ENCODE measurements at places on chromosomes 3 and 15.

- no peak for ATAC-seq
These were observed 23.4 kb downstream of the AMOTL2 start for GRCh38 chr3:134350861-134351311.

DNA sequence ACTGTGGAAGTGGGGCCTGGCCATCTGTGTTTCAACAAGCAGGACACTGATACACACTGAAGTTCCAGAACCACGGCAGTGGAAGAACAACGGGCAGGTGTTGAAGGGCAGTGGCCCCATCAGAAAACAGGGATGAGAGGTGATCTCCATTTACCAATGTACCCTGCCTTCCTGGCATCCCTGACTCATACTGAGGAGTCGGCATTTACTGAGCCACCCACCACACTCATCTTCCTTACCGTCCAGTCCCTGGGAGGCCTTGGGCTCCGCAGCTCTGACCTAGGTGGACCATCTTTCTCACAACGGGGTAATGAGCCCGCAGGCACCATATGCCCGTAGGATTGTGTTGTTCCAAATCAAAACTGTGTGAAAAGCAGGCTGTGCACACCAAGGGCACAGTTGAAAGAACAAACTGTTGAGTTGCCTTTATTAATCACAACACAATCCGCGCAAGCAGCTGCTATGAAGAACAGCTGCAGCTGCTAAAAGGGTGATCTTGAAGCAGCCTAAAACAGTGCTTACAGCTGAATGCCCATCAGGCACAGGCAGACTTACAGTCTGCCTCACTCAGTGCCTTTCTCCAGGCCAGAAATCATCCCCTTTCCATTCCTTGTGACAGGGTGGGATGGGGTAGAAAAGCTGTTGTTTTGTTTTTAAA, 12.9 kb downstream of the MB21D2 start:
- no peak for ATAC-seq

GRCh38 chr15:75228787-75229186, 27.1 kb downstream of the C15orf39 start:
- no peak for ATAC-seq

- ATAC-seq, result no peak
These were observed 155.7 kb downstream of the IGF1R start for GRCh38 chr15:98804057-98804380.

Data from stimulated activated memory B cell treated with anti-CD40 and anti-IgM and Interleukin-4, amounts not matched to agents 10 μg/mL and 1 μg/mL and 100 μg/mL, for 72 hours (primary cell).